ENCODE measurements at places on chromosomes 4 and X.

GRCh38 chr4:23041501-23041900 is 348.8 kb downstream of the GBA3 start:
- DNase-seq, result no peak

- DNase-seq, result no peak
Observed at GRCh38 chr4:87150498-87151261, 69.7 kb downstream of the KLHL8 start.

DNA sequence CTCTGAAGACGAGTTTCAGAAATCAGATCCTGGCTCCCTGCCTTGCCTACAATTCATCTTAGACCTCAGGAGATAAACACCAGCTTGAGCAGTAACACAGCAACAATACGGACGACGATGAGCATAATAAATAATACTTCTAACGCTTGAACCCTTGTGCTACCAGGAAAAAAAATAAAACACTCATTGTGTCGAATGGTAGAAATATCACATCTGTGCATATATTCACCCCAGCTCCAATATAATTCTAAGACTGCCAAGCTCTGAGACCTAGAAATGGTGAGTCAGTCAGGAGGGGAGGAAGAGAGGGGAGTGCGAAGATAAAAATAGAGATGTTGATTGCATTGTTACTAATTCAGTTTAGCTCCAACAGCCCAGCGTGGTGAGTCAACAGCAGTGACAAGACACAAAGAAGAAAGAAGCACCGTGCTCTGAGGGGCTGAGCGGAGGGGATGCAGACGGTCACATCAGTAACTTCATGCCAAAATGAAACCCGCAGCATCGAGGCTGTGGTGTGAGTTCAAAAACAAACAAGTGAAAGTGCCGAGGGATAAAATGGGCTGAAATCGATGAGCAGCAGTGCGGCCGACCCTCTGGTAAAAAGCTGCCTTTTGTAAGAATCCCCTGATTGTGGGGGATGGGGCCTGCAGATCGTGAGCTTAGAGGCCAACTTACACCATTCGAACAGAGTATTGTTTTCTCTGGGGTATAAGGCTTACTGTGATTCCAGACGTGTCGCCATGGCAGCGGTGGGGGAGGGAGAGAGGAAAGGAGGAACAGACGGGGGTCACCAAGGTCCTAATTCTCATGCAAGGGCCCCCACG is 150.4 kb downstream of the MGST2 start:
- no peak for DNase-seq

GRCh38 chrX:141857479-141857878 is 19.4 kb downstream of the MAGEC3 start:
- DNase-seq, result no peak

DNA sequence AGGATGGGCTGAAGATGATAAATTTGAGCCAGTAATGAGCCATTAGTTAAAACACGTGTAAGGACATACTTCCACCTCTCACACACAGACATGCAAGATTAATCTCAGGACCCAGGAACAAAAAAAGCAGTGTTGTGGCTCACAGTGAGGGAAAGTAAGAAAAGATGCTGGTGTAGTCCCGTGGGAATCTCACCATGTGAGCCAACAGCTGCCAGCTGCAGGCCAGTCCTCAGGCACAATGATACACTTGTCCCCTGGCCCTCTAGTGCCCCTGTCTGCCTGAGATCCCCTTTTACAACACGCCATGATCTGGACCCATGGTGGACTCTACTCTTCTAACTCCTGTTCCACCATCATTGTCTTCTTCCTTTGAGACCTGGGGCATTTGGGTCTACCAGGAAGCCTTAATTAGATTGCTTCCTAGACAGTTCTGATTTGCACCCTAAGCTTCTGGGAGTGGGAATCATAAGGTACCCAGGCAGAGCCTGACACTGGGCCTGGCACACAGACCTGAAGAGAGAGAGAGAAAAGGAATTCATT is 194.7 kb downstream of the STIM2 start:
- no peak for DNase-seq

Measured in left lung (tissue), 14 donors.